ENCODE measurements at places on chromosomes 7 and 10.

DNA sequence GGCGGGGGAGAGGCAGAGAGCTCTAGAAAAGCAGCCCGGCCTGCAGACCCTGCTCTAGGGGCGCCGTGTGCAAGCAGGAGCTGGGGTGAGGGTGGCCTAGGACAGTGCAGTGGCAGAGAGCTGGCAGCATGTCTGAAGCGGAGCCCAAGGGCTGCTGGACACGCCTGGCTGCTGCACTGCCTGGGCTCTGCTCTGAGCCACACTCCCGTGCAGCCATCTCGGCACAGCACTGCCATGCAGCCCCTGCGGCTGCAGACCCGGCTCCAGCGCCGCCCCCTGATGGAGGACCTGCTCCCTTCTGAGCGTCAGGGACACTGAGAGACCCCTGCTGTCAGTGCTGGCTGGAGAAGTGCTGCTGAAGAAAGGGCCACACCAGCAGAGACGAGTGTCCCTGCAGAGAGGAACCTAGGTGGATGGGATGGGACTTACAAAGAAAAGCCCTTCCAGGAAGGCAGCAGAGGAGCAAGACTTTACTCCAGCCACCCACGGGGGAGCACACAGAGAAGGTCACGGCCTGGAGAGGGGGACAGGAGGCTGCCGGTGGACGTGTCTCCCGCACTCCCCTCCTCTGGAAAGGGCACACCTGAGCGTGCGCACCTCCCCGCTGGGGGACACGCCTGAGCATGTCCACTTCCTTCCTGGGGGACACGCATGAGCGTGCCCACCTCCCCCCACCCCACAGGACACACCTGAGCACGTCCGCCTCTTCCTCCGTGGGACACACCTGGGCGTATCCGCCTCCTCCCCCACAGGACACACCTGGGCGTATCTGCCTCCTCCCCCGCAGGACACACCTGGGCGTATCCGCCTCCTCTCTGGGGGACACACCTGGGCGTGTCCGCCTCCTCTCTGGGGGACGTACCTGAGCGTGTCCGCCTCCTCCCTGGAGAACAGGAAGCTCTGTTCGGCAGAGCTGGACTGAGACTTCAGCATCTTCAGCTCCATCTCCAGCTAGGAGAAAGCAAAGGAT is 252.9 kb downstream of the MAD1L1 start:
- DNase-seq, result no peak

DNA sequence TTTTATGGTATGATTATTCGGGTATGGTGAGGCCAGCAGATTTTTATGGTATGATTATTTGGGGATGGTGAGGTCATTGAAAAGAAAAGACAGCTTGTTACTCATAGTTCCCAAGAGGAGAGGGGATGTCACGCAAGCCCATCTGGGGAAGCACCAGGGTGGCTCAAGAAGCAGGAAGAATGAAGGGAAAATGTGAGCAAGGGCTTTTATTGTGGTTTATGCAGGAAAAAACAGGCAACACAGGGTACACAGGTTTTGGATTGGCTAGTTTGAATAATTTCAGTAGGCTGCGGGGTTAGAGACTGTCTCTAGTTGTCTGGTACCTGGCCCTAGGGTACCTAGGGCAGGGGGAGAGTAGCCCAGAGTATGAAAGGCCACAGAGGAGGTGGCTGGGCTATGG is 26.8 kb upstream of the DGKI start:
- DNase-seq, result no peak

- peak; percentile 36 for DNase-seq
These were observed 92.0 kb upstream of the INSIG1 start for GRCh38 chr7:155205368-155206317.

DNA sequence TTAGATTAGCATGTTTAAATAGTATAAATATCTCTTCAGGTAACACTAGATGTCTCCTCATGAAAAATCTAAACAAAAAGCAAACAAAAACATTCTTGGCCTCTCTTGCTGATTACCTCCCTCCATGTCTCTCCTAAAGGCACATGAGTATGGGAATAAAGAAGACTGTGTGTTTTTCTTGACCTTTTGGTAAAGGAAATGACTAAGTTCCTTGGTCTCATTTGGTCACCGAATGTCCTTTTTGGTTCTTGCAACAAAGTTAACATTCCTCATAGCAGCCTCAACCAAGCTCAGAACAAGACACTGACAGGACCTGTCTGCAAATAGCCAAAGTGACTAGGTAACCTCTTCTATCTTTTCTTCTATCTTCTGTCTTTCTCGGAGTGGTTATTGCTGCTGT is 35.5 kb downstream of the POM121L12 start:
- no peak for DNase-seq

- no peak for DNase-seq
These were observed 153.2 kb downstream of the CDH23 start for GRCh38 chr10:71549766-71550533.

- DNase-seq, result no peak
These were observed 116.6 kb downstream of the NEURL1 start for GRCh38 chr10:103610083-103610472.

GRCh38 chr10:44471410-44471809 is 86.5 kb upstream of the CXCL12 start:
- DNase-seq, result no peak

GRCh38 chr10:132243141-132243540 is 56.4 kb downstream of the DPYSL4 start:
- no peak for DNase-seq

- peak; percentile 98 for DNase-seq
These were observed 647 bp upstream of the NACAD start for GRCh38 chr7:45089341-45089891.

- DNase-seq, result no peak
These were observed 396.2 kb upstream of the IGFBP3 start for GRCh38 chr7:46317256-46317655.

GRCh38 chr7:69198250-69198649 is 400.0 kb upstream of the AUTS2 start:
- no peak for DNase-seq

- DNase-seq, result no peak
These were observed 357.5 kb downstream of the ZWINT start for GRCh38 chr10:56003555-56003954.

DNA sequence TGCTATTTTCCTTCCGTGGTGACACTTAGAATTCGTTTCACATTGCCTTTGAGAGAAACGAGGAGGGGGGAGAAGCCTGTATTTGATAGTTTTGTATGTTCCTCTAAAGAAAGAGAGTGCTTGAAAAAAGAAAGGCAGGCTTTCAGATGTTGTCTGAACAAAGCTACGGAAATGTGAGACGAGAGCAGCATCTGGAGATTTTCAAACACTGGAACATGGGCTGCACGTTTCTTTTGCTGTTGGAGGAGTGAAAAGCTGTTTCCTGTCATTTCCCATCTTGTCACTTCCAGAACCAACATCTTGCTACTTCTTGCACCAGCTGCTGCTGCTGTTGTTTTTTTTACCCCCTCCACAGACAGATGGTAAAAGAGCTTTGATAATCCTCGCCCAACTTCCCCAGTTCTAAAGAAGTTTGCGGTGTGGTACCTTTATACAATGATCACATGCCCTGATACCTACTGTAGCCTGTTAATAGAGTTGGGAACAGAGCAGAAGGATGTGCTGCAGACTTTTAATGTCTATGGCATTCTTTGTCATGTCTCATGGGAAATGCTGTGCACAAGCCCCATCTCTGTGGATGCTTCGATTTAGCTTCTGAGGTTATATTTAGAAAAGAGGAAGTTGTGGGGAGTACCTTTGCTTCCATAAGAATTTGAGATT is 408.1 kb downstream of the AUTS2 start:
- no peak for DNase-seq

- no peak for DNase-seq
These were observed 169.5 kb upstream of the KLF14 start for GRCh38 chr7:130903358-130903974.

- no peak for DNase-seq
These were observed 1.2 kb downstream of the OPN4 start for GRCh38 chr10:86655596-86655995.

GRCh38 chr7:107579885-107580715 is at the start of gene BCAP29:
Gene BCAP29 (plus strand): TSS chr7:107580246. CDS start chr7:107580773, 527 bp downstream.
- peak; percentile 73 for DNase-seq

DNA sequence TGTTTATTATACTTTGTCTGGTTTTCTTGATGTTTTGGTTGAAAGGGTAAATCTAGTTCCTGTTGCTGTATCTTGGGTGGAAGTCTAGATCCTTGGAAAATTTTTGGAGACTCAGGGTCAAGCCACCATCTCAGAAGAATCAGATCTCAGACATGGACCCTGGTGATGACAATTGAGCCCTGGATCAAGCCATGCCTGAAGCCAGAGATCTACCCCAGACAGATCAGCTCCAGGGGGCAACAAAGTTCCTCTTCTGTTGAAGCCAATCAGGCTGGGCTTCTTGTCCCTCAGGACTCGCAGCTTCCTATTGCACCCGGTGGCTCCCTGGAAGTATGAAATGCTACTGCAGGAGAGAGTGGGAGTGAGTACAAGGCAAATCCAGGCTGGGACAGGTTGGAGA is 106.9 kb downstream of the UNCX start:
- no peak for DNase-seq

DNA sequence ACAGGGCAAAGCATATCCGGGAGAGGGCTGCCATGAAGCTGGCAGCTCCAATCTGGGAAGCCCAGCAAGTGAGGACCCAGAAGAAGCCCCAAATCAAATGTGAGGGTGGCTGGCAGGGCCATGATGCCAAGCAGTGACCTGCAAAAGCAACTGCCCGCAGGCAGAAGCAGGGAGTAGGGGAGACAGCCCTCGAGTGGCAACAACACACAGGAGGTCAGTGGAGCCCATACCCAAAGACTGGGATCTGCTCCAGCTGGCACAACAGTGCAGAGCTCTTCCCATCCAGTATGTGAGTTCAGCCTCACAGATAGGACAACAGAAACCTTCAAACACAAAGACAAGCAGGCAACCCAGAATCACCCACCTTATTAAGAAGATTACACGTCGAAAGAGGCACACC is 45.0 kb downstream of the GRID1 start:
- peak; percentile 72 for DNase-seq

- DNase-seq, result no peak
These were observed 64.7 kb downstream of the NRF1 start for GRCh38 chr7:129676017-129676897.

GRCh38 chr7:141534757-141535737 is 16.2 kb upstream of the AGK start:
- DNase-seq, result no peak

Measured in putamen (tissue), 1 donor.